ENCODE measurements at places on chromosomes 12 and 14. TPM values are rescaled to one million over a fixed set of nuclear protein-coding genes. Genes with fewer than 3 reads are reported as not detected.
A peak's percentile ranks its signal among the peaks of the same experiment; 100 is the strongest.

The TAS2R10 gene
- 0.33 TPM for total RNA-seq

The AGAP2 gene
- 66.4 TPM for total RNA-seq

The TSPAN8 gene
- total RNA-seq = 0.28 TPM

The ANKRD33 gene
- total RNA-seq = not detected

The LETMD1 gene
- total RNA-seq = 71.9 TPM

The CABP1 gene
- total RNA-seq = not detected

The PMCH gene
- total RNA-seq = 1.6 TPM

The GDF3 gene
- total RNA-seq = not detected

GRCh38 chr12:61546296-61546695 is 713.9 kb upstream of the USP15 start:
- no peaks in the 10 kb centered on the region for H3K4me1 ChIP-seq
- H3K4me3 ChIP-seq = no peak overlapping the region
- no peak for DNase-seq
- no peaks in the 10 kb centered on the region for H3K27me3 ChIP-seq

DNA sequence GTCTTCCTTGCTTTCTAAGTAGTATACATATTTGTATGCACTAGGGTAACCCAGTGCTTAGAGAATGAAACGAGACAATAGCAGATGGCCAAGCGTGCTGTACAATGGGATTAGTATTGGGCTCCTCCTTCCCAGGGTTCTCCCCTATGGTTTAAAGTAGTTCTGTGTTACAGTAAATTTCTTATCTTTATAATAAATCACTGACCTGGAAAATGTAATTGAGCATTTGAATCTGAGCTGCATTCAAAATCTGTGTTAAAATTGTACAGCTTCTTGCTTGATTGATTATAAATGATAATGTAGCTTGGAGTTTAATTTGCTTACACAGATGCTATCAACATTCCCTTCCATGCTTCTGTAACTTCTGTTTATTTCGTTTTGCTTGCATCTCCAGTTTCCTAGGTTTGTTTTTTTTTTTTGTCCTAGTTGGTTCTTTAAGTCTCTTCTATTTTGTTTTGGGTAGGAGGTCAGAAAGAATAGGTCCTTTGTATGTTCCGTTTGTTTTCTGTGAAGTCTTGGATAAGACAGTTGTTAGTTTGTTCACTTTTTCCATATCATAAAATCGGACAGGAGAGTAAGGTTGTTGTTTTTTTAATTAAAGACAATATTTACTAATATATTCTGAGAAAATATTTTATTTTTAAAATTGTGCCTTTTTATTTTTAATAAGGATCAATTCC is 171.2 kb downstream of the ERC1 start:
- no peak for DNase-seq
- H3K27ac ChIP-seq = no peak overlapping the region
- no peaks in the 10 kb centered on the region for H3K4me1 ChIP-seq
- no peaks in the 10 kb centered on the region for H3K36me3 ChIP-seq
- H3K27me3 ChIP-seq = no peaks in the 10 kb centered on the region

DNA sequence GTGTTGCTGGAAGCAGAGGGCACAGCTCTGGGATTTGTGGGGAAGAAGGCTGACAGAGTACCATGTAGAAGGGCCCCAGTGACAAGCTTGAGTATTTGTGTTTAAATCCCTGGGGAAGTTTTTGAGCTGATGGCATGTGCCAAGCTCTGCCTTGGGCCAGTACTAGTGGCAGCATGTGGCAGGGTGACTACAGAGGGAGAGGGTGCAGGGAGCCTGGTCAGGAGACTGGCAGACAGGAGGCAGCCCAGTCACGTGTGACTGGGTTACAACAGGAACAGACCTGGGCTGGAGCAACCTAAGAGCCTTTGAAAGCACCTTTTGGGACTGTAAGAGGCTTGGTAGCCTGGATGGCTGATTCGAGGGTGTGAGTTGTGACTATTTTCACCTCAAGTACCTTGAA is 112.1 kb downstream of the TSPAN9 start:
- H3K4me3 ChIP-seq = no peak overlapping the region
- no peak overlapping the region for H3K27ac ChIP-seq
- H3K36me3 ChIP-seq = no peaks in the 10 kb centered on the region
- no peak for DNase-seq
- peaks cover 26% of the 10 kb centered on the region for H3K27me3 ChIP-seq
- no peaks in the 10 kb centered on the region for H3K4me1 ChIP-seq

DNA sequence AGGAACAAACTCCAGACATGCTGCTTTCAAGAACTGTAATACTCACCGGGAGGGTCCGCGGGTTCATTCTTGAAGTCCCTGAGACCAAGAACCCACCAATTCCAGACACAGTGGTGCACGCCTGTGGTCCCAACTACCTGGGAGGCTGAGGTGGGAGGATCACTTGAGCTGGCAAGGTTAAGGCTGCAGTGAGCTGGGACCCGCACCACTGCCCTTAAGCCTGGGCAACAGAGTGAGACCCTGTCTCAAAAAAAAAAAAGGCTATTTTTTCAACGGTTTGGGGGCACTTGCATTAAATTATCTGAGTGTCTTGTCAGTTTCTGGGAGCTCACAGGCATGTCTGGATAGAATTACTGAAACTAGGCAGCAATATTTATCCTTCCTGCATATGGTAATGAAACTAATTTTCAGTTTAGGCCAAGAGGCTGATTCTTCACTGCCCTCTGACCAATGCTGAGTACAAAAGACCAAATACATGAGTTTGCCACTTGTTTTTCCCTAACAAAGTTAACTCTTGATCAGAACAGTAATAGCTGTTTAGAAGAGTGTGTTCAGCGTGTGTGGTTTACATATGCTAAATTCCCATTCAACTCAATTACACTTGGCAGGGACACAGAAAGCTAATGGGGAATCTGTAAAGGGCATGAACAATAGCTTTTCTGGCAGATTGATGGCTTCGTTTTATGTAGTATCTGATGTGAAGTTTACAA is 65.8 kb upstream of the RASSF3 start:
- no peaks in the 10 kb centered on the region for H3K36me3 ChIP-seq
- H3K4me1 ChIP-seq = peaks cover under 1% of the 10 kb centered on the region
- H3K4me3 ChIP-seq = no peak overlapping the region
- DNase-seq = no peak
- H3K27ac ChIP-seq = no peak overlapping the region

GRCh38 chr14:22561661-22562579 is 27.1 kb downstream of the DAD1 start:
- peaks cover 83% of the 10 kb centered on the region for H3K4me1 ChIP-seq
- peak overlapping the region; percentile 49 for H3K4me3 ChIP-seq
- H3K36me3 ChIP-seq = no peaks in the 10 kb centered on the region
- DNase-seq = peak; percentile 83
- H3K27me3 ChIP-seq = no peaks in the 10 kb centered on the region

- peaks cover 36% of the 10 kb centered on the region for H3K36me3 ChIP-seq
- no peak for DNase-seq
- H3K4me1 ChIP-seq = no peaks in the 10 kb centered on the region
- H3K27ac ChIP-seq = no peak overlapping the region
- H3K4me3 ChIP-seq = no peak overlapping the region
These were observed 6.0 kb downstream of the TGM1 start for GRCh38 chr14:24256960-24257359.

GRCh38 chr14:54758041-54758440 is 144.6 kb downstream of the GCH1 start:
- peaks cover 5% of the 10 kb centered on the region for H3K27me3 ChIP-seq
- H3K36me3 ChIP-seq = no peaks in the 10 kb centered on the region
- H3K4me3 ChIP-seq = no peak overlapping the region
- no peak overlapping the region for H3K27ac ChIP-seq

GRCh38 chr14:75123991-75124390 is 2.9 kb downstream of the NEK9 start:
- no peak overlapping the region for H3K4me3 ChIP-seq
- no peak for DNase-seq
- H3K27me3 ChIP-seq = no peaks in the 10 kb centered on the region
- H3K36me3 ChIP-seq = peaks cover 1% of the 10 kb centered on the region
- H3K27ac ChIP-seq = peak overlapping the region; percentile 15

DNA sequence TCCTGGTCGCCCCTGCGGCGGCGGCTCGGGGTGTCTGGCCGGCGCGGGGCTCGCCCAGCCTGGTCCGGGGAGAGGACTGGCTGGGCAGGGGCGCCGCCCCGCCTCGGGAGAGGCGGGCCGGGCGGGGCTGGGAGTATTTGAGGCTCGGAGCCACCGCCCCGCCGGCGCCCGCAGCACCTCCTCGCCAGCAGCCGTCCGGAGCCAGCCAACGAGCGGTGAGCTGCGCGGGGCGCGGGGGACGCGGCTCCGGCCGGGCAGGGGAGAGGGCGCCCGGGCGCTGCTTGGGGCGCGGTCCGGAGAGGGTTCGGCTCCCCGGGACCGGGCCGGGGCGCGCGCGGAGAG is at the start of gene LGALS3:
Gene LGALS3 (plus strand): TSS at position 167 of the 342 bp plus-strand sequence. CDS start 8,122 bp downstream, outside the sequence.
- peaks cover 9% of the 10 kb centered on the region for H3K27me3 ChIP-seq
- no peaks in the 10 kb centered on the region for H3K36me3 ChIP-seq
- peak within 1 kb of the TSS; percentile 22 for H3K27ac ChIP-seq
- no peaks in the 10 kb centered on the region for H3K4me1 ChIP-seq
- no peak for DNase-seq

DNA sequence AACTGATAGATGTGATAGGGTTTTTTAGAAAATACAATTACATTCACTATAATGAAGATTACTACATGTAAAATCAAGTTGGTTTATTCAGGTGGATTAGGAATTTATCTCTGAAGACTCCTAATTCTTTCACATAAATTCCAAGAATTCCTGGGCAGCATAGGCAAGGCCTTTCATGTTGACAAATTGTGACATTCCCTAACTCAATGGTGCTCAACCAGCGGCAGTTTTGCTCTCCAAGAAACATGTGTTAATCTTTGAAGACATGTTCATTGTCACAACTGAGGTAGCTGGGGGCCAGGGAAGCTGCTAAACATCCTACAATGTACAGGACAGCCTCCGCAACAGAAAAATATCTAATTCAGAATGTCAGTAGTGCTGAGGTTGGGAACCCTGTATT is 46.3 kb downstream of the PTPRQ start:
- no peaks in the 10 kb centered on the region for H3K4me1 ChIP-seq
- H3K36me3 ChIP-seq = no peaks in the 10 kb centered on the region
- no peak for DNase-seq
- no peak overlapping the region for H3K4me3 ChIP-seq
- no peak overlapping the region for H3K27ac ChIP-seq

- H3K4me1 ChIP-seq = no peaks in the 10 kb centered on the region
- H3K27me3 ChIP-seq = no peaks in the 10 kb centered on the region
- no peak overlapping the region for H3K27ac ChIP-seq
- no peak for DNase-seq
- H3K36me3 ChIP-seq = no peaks in the 10 kb centered on the region
- no peak overlapping the region for H3K4me3 ChIP-seq
These were observed 30.6 kb downstream of the RASSF9 start for GRCh38 chr12:85805654-85806053.

GRCh38 chr12:6860116-6860515 is 7.2 kb upstream of the TPI1 start:
- H3K4me3 ChIP-seq = no peak overlapping the region
- H3K4me1 ChIP-seq = no peaks in the 10 kb centered on the region
- no peak for DNase-seq
- H3K27me3 ChIP-seq = no peaks in the 10 kb centered on the region
- H3K36me3 ChIP-seq = peaks cover 92% of the 10 kb centered on the region

DNA sequence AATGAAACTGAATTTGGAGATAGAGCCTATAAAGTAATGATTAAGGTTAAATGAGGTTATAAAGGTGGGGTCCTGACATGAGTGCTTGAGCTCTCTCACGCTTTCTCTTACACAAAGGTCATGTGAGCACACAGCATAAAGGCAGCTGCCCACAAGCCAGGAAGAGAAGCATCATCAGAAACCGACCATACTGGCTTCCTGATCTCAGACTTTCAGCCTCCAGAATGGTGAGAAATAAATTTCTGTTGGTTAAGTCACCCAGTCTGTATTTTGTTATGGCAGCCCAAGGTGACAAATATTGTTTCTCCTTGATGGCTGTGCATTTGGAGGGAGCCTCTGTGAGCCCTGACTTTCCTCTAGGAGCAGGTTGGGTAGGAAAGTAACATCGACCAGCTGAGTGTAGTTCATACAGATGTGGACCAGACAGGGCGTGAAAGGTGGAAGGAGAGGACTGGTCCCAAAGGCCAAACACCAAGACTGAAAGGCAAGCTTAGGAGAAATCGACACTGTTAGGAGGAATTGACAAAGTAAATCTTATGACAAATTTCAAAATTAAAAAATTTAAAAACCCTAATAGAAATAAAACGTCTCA is 97.6 kb upstream of the SLC38A2 start:
- H3K36me3 ChIP-seq = no peaks in the 10 kb centered on the region
- peaks cover 5% of the 10 kb centered on the region for H3K4me1 ChIP-seq
- no peak for DNase-seq
- no peaks in the 10 kb centered on the region for H3K27me3 ChIP-seq

GRCh38 chr14:99062772-99063418 is 209.1 kb downstream of the BCL11B start:
- H3K36me3 ChIP-seq = no peaks in the 10 kb centered on the region
- H3K27me3 ChIP-seq = no peaks in the 10 kb centered on the region
- H3K27ac ChIP-seq = no peak overlapping the region
- H3K4me3 ChIP-seq = no peak overlapping the region

- H3K27ac ChIP-seq = no peak overlapping the region
- no peak overlapping the region for H3K4me3 ChIP-seq
- H3K4me1 ChIP-seq = peaks cover 4% of the 10 kb centered on the region
- no peaks in the 10 kb centered on the region for H3K27me3 ChIP-seq
- no peak for DNase-seq
- H3K36me3 ChIP-seq = no peaks in the 10 kb centered on the region
These were observed 7.7 kb downstream of the CBX5 start for GRCh38 chr12:54272214-54272613.

DNA sequence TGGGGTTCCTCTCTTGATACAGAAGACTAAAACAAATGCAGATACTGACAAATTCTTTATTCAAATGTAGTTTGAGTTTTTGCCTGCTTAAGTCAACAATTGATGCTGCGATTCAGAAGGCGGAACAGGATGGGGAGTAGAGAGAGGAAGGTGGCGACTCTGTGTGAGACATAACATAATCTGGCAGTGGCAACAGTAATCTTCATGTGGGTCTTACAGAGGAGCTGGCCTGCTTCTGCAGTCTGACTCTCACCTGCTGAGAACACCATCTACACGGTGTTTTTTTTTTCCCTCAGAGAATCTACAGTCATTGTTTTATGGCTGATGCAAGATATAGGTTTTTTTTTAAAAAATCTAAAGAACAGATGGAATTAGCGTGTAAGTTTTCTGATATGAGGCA is 10.1 kb downstream of the CCDC92 start:
- DNase-seq = no peak
- no peak overlapping the region for H3K4me3 ChIP-seq
- no peaks in the 10 kb centered on the region for H3K36me3 ChIP-seq
- no peaks in the 10 kb centered on the region for H3K4me1 ChIP-seq
- H3K27ac ChIP-seq = no peak overlapping the region

GRCh38 chr14:97180304-97181200 is 383.4 kb downstream of the VRK1 start:
- no peaks in the 10 kb centered on the region for H3K36me3 ChIP-seq
- no peak for DNase-seq
- peaks cover 3% of the 10 kb centered on the region for H3K4me1 ChIP-seq
- no peak overlapping the region for H3K27ac ChIP-seq
- peaks cover 7% of the 10 kb centered on the region for H3K27me3 ChIP-seq

DNA sequence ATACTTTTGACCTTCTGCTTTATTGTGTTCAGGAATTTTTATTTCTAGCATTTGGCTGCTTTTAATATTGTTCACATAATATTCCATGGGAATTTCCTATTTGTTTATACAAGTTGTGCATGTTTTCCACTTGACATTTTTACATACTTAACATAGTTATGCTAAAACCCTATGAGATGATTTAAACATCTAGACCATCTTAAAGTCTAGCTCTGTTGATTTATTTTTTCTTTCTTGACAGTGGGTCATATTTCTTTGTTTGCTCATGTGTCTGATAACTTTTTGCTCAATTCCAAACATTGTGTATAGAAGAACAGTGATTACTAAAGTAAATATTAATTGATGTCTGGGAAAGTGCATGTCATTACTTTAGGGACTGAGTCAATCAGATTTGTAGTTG is 202.1 kb upstream of the PDZRN4 start:
- no peak overlapping the region for H3K4me3 ChIP-seq
- H3K36me3 ChIP-seq = no peaks in the 10 kb centered on the region
- no peak overlapping the region for H3K27ac ChIP-seq

Measured in T-cell (primary cell).